Uterus (tissue), 4 donors: ENCODE measurements at places on chromosomes 4 and X.

- no peak for DNase-seq
These were observed 46.4 kb downstream of the GAB1 start for GRCh38 chr4:143383005-143383574.

DNA sequence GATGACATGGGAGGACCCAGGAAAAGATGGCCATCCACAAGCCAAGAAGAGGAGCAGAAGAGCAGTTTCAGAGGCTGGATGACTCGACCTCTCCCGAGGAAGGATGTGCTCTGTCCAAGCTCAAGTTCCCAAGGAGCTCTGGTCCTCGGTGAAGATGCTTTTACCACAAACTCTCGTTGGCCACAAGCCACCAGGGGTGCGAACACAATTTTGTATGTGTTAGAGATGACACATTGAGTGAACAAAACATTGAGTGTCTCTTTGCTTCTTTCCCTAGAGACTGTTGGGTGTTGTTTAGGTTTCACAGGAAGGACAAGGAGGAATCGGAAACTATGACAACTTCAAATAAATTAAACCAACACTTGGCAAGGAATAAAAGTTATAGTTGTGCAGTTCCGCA lies 26.3 kb downstream of the FGFBP1 start:
- DNase-seq, result no peak

GRCh38 chr4:56099378-56099786 lies 150.6 kb downstream of the CEP135 start:
- DNase-seq, result no peak

GRCh38 chr4:80788798-80789197 lies 241.7 kb upstream of the BMP3 start:
- no peak for DNase-seq

DNA sequence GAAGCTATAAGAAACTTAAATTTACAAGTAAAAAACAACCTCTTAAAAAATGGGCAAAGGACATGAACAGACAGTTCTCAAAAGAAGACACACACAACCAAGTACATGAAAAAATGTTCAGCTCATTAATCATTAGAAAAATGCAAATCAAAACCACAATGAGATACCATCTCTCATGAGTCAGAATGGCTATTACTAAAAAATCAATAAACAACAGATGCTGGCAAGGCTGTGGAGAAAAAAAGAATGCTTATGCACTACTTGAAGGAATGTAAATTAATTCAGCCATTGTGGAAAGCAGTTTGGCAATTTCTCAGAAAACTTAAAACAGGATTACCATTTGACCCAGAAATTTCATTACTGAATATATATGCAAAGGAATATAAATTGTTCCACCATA lies 666.3 kb upstream of the GRIA3 start:
- DNase-seq, result no peak

GRCh38 chrX:83510510-83511062 lies 2.5 kb downstream of the POU3F4 start:
- no peak for DNase-seq

DNA sequence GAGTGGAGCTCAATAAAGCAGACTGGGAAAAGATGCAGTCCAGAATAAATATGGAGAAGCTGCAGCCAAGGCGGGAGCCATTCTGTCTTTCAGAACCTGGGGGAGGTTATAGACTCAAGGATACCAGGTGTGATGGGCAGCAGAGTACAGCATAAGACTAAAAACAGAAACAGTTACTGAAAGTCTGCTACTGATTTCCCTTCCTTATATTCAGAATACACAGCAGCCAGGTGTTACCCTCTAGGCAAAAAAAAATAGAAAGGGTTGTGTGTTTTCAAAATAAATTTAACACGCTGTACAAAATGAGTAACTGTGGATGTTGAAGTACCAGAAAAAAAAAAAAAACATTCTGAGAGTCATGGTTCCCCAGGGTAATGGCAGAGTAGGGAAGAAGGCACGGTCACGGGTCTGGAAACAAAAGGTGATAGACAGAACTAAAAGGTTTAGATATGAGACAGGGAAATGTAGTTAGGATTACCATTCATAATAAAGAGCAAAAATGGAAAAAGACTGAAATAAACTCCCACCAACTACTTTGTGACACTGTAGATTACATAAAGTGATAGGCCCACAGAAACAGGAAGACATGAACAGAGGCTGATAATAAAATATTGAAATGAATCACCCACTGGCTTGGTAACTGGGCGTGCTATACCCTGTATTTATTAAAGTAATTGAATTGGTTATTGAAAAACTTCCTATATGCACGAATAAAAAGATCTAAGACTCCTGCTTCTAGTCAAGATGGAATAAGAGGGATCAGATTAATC lies 10.8 kb upstream of the HHIP start:
- no peak for DNase-seq

GRCh38 chrX:15376956-15377355 lies 7.3 kb downstream of the VEGFD start:
- DNase-seq, result no peak

GRCh38 chr4:84258905-84259830 lies 239.9 kb downstream of the NKX6-1 start:
- no peak for DNase-seq

DNA sequence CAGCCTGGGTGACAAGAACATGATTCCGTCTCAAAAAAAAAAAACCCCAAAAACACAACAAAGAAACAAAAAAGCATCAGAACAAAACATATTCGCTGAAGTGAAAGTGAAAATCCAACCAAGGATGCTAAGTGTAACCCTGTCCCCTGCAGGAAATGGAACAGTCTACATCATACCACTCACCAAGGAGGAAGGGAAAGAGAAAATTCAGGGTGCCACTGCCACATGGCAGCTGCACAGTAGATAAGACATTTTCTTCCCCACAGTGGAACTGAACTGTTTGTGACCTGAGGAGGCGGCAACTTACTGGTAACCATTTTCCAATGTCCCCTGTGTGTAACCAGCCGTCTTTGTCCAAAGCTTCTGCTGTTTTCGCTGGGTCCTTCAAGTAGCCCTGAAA lies 28.2 kb upstream of the CENPU start:
- no peak for DNase-seq

GRCh38 chr4:114423582-114423981 lies 175.0 kb upstream of the UGT8 start:
- no peak for DNase-seq

GRCh38 chr4:15376145-15376544 lies 51.7 kb upstream of the C1QTNF7 start:
- DNase-seq, result no peak

GRCh38 chr4:111074523-111075114 lies 451.7 kb upstream of the PITX2 start:
- DNase-seq, result no peak

- DNase-seq, result peak; percentile 68
These were observed 1.8 kb downstream of the MAML3 start for GRCh38 chr4:140152013-140152703.

DNA sequence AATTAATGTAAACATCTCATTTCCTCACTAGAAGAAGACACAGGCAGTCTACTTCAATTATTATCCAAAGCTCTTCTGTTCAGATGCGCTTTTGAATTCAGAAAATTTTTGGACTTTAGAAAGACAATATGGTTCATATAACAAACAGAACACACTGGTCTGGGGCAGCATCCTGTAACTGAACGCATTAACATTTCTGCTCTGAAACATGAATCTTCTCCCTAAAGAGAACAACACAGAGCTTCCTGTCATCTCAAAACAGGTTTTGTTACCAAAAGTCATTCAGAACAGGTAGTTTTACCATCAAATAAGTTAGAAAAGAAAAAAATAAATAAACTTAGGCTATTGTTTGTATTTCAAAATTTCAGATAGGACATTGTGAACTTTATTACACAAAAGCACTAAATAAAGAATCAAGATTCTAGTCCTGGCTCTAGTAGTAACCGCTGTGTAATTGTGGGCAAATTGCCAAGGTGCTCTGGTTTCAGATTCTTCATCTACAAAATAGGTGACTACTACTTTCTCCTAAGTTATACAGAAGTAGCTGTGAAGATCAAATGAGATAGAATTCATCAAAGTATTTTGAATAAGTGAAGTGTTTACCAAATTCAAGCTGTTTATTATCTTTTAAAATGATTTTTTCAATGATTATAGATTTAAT lies 252.3 kb upstream of the RASGEF1B start:
- peak; percentile 45 for DNase-seq

DNA sequence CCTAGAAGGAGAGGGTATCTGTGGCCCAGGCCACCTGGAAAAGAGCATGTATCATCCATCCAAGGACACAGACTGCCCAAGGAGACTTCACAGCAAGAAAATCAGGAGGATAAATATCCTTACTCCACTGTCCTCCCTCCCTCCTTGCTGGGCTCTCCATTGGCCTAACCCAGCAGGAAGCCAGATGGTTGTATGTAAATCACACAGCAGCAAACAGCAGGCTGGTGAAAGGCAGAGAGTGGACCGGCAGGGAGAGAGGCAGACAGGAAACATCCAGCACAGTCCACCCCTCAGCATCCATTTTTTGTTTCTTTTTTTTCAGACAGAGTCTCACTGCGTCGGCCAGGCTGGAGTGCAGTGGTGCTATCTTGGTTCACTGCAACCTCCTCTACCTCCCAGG lies 17.5 kb downstream of the TXK start:
- DNase-seq, result no peak

- DNase-seq, result no peak
These were observed 6.2 kb upstream of the HPSE start for GRCh38 chr4:83340692-83341343.
